ENCODE measurements at places on chromosomes 5 and 9.

GRCh38 chr5:39158786-39159185, 60.6 kb downstream of the FYB1 start:
- DNase-seq, result no peak

- DNase-seq, result no peak
Measured at GRCh38 chr9:74095925-74096324, 401.2 kb upstream of the RORB start.

DNA sequence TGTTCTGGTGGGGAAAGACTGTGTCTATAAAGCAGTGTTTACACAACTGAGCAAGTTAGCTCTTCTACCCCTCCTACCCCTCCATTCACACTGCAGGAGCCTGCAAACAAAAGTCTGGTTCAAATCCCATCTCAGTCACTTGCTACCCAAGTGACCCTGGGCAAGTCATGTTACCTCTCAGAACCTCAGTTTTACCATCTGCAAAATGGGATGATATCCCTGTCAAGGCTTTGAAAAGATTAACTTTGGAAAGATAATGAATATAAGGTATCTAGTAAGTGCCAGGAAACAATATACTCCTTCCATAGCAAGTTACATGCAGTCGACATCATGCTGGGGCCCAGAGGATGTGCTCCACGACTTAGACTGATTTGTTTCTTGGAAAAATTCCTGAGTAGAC, 161.5 kb downstream of the SEC61B start:
- no peak for DNase-seq

DNA sequence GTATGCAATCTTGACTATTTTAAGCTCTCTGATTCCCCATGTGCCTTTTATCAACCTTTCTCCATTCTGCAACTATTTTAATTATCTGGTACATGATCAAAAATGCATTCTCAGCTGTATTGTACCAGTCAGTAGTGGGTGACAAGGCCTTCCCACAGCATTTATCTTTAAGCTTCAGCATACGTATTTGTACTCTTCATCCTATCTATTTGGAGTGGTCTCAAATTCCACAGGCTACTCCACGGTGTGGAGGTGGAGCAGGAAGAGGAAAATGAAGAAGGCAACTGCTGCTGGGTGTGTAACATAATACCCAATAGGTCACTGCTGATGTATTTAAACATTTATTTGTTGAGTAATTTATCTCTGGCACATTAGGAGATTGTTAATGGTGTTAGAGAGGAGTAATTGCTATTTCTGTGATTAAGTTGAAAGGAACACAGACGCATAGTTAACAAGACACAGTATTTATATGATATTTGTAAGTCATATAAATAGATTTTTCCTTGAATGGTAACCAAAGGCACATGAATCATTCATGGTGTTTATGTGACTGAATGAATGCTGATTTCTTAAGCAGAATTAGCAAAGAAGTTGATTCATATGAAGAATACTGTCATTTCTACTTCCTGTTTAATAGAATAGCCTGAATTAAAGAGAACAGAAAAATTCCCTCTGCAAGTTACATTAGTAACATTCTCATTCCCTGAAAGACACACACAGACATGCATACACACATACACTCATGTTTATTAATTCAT, 153.8 kb upstream of the NR3C1 start:
- DNase-seq, result no peak

GRCh38 chr5:174101195-174101730, 55.8 kb downstream of the NSG2 start:
- DNase-seq, result no peak

- DNase-seq, result no peak
Measured at GRCh38 chr5:55384072-55384471, 76.3 kb downstream of the MTREX start.

GRCh38 chr5:81165493-81166119, 67.5 kb upstream of the CKMT2 start:
- DNase-seq, result no peak

DNA sequence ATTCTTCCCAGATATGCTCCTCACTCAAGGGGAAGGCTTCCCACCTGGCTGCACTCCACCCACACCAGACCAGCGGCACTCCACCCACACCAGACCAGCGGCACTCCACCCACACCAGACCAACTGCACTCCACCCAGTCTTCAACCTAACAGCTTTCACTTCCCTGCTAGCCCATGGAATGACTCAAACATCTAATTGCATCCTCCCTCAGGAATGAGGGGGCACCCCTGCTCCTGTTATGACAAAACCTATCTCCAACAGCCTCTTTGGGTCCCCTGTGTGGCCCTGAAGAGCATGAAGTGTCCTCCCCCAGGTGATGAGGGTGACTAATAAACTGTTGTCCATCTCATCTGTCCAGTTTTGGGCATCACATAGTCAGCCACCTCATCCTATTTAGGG, 556.6 kb upstream of the TUSC1 start:
- DNase-seq, result no peak

GRCh38 chr9:71446473-71447411, 321.6 kb downstream of the CEMIP2 start:
- DNase-seq, result peak; percentile 7

- no peak for DNase-seq
Measured at GRCh38 chr9:109561137-109561536, 63.0 kb upstream of the PTPN3 start.

- DNase-seq, result no peak
Measured at GRCh38 chr9:86324308-86324707, 29.9 kb downstream of the TUT7 start.

DNA sequence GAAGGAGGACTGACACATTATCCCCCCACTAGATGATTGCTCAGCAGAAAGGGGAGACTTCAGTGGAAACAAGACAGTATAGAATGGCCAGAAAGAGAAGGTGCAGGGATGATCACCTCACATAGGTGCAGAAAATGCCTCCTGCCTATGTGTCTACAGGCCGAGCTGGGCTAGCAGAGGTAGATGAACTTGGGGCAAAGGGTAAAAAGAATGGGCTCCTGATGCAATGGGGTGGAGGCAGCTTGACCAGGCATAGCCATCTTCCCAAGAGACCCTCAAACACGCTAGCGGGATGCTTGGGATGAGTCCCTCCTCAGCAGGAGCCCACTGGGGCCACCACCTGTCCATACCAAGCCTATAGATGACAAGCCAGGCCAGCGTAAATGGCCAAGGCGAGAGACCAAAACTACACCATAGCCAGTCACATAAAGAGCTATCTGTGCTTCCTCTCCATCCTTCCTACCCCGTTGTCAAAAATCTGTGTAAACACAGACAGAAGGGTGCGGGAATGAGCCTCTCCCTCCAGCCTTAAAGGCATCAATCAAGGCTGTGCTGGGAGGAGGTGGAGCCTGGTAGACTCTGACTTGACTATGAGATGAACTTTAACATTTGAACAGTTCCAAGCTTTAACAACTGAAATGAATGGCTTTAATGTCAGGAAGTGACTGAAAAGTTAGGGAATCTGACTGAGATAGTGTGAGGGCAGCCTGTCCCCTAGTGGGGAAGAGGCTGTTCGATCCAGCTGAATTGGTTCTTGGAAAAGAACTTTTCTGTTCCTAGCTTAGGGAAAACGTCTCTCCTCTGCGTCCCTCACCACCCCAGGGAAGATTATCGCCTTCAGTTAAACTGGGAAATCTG, 10.4 kb downstream of the C9orf152 start:
- DNase-seq, result no peak

DNA sequence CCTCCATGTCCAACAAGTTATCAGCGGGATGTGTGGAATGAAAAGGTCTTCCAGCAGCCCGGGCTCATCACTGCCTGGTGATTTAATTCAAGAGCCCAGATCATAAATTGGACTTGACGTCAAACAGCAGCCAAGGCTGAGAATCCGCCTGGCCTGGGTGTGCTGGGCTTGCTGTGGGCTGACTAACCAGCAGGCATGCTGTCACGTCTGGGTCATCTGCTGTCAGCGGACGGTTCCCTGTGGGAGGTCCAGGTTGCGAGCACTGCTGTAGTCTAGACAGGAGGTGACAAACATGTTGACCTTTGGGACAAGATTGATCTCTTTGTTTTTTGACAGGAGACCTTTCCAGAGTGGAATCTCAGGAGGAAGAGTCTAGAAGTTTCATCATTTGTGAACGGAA, 289.7 kb downstream of the OSTF1 start:
- DNase-seq, result no peak

- DNase-seq, result no peak
Measured at GRCh38 chr9:113594484-113595299, 131.2 kb downstream of the RGS3 start.
